ENCODE measurements at places on chromosomes 7 and 10.

- no peak for DNase-seq
Observed at GRCh38 chr10:127986531-127987466, 79.9 kb downstream of the PTPRE start.

GRCh38 chr7:31954500-31954899 is 115.7 kb downstream of the PDE1C start:
- no peak for DNase-seq

GRCh38 chr10:118542745-118543144 is 52.7 kb downstream of the PRLHR start:
- no peak for DNase-seq

DNA sequence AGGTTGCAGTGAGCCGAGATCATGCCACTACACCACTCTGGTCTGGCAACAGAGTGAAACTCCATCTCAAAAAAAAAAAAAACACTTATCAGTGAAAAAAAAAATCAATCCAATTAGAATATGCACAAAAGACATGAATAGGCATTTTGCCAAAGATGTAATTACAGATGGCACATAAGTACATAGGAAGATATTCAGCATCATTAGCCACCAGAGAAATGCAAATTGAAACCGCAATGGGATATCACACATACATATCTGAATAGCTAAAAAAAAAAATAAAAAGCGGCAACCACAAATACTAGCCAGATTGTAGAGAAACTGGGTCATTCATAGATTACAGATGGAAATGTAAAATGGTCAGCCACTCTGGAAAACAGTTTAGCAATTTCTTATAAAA is 1310.8 kb downstream of the XPNPEP1 start:
- DNase-seq: no peak

DNA sequence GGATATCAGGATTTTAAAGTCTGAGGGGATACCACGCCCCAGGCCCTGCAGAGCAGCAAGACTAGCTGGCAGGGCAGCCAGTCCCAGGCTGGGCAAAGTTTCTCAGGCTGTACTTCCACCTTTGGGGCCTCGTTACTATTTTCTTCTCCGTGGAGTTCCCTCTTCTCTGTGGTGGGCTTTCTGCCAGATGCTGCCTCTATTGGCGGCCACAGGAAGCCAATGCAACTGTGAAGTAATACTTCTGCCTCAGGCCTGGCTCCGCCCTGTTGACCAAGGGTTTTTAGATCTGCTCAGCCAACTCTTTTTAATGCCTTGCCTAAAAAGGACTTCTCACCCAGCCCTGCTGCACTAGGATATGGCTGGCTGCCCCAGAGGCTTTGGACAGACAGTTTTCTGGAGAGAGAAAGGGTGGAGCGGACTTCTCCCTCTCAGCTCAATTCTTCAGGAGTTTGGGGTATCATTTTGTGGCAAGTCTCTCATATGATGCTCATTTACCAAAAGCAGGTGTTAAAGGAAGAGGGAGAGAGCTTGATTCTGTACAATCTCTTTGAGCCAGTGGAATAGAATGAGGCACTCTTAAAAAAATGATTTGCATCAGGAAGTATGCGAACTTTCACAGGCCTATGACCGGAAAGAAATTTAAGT is 67.4 kb downstream of the HHEX start:
- no peak for DNase-seq

DNA sequence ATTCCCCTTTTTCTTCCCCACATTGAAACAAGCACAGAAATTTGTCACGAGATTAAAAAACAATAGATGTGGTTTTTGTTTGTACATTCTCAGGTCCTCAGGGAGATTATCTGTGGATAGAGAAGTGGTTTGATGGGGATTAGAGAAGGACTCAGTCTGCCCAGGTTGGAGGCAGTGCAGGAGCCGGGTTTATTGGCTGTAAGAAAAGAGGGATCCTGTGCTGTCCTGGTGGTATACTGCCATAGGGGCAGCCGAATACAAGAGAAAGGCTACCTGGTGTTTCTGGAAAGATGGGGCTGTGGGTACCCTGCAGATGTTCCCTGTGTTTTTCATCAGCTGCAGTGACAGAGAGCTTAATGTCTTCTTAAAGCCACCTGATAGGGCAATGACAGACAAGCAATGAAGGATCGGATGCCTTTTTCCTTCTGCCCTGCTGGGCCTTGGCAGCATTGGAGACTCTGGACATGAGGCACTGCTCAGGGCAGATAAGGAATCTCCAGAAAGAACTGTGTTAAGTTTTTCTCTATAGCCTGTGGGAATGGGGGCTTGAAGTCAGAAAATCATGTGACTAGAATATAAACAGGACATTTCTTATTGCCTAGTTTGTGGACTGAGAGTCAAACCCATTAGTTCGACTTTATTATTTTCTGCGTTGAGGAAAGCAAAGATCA is 18.1 kb upstream of the GPR141 start:
- no peak for DNase-seq

- no peak for DNase-seq
Observed at GRCh38 chr10:62238880-62239279, 29.8 kb downstream of the RTKN2 start.

GRCh38 chr7:97027427-97028234 is 3.0 kb upstream of the DLX5 start:
- peak; percentile 59 for DNase-seq

DNA sequence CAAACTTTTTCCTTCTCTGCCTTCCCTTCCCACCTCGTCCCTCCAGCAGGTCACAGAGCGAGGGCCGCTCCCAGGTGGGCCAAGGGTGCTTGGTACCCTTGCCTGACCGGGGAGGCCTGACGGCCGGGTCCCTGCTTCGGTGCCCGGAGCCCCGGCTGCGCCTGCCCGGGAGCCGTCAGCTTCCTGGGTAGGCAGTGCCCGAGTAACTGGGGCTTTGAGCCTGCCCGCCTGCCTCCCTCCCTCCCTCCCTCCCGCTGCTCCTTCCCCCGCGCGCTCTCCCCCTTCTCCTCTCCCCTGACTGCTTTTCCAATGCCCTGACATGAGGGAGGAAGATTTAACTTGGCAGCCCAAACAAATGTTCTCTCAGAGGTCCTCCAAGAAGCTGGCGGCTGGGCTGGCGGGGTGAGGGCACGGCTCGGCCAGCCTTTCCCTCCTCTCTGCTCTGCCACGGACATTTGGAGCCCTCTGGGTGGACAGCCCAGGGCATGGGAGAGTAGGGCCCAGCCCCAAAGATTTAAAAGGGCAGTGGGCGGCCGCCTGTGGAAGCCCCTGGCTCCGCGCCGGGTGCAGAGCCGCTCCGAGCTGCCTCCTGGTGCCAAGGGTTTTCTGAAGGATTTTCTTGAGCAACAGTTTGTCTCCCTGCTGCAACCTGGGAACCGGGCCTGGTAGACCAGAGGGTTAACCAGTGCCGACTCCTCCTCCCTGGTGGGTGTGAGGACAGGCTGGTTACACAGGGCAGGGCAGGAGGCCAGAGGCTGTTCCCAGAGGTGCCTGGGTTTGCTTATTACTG is 2.0 kb downstream of the ZMIZ1 start:
- peak; percentile 52 for DNase-seq

DNA sequence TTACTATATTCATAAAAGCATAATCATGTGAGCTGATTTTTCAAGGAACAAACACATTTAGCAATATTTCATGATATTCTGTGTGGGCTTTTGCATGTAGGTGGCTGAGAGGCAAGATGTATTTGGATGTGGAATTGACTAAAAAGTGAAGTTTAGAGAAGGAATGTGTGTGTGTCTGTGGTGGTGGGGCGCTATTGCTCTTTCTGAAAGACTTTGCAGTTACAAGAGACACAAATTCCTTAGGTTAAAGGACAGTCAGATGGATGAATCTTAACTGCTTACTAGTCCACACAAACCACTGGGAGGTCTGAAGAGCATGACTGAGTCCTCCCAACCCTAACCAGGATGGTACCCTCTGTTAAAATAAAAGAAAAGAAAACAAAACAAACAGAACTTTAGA is 200.1 kb downstream of the SDHAF3 start:
- DNase-seq: no peak

- DNase-seq: no peak
Observed at GRCh38 chr10:73099141-73099540, 2.5 kb upstream of the P4HA1 start.

DNA sequence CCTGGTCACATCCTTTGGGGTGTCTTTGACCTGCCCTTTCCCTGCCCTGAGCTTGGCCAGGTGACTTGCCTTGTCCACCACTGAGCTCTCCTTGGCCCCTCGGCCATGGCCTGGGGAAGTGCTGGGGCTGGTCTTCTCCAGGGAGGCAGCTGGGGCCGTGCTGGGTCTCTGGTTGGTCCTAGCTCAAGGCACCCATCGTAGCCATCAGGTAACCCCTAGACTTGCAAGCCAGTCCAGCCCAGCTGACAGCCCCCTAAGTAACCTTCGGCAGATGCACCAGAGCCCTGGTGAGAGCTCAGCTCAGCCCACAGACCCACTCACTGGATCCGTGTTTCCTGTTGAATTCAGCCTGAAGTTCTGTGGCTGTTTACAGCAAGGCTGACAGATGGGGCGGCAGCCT is 176.2 kb upstream of the SHH start:
- no peak for DNase-seq

Measured in hypothalamus (tissue), 51 donors.